NCI-H187 treated with DMSO at 0.1 percent for 48 hours (cell line): ENCODE measurements at places on chromosomes 13 and 19.

GRCh38 chr19:4369109-4369887, 25.9 kb downstream of the MPND start:
- DNase-seq, result no peak

- DNase-seq, result no peak
Measured at GRCh38 chr19:52226652-52227051, 36.8 kb downstream of the PPP2R1A start.

DNA sequence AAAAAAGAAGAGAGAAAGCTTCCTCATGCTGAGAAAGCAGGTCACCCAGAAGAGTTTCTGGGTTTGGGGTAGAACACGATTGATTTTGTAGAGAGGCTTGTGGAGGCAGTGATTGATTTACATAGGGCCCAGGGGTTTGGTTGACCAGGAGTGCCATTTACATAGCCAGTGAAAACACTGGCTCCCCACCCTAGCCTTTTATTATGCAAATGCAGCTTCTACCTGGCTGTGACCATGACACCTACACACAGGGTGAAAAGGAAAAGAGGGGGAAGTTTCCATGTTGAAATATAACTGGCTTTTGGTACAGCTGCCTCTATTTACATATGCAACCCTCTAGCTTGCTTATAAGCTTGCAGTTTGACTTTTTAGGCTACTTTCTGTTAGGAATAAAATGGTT, 62.0 kb downstream of the ZNF100 start:
- DNase-seq, result no peak

- no peak for DNase-seq
Measured at GRCh38 chr19:49799798-49800376, 13.2 kb downstream of the FUZ start.

DNA sequence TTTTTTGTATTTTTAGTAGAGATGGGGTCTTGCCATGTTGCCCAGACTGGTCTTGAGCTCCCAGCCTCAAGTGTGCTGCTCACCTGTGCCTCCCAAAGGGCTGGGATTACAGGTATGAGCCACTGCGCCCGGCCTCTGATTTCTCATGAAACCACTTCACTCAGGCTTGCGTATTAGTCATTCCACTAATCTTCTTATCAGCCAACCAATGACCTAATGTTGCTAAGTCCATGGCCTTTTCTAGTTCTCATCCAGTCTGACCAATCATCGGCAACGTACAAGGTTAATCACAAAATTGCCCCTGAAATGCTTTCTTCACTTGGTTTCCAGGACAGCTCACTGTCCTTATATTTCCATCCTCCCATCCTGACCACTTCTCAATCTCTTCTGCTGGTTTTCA, 605.3 kb upstream of the SLC10A2 start:
- DNase-seq, result no peak

DNA sequence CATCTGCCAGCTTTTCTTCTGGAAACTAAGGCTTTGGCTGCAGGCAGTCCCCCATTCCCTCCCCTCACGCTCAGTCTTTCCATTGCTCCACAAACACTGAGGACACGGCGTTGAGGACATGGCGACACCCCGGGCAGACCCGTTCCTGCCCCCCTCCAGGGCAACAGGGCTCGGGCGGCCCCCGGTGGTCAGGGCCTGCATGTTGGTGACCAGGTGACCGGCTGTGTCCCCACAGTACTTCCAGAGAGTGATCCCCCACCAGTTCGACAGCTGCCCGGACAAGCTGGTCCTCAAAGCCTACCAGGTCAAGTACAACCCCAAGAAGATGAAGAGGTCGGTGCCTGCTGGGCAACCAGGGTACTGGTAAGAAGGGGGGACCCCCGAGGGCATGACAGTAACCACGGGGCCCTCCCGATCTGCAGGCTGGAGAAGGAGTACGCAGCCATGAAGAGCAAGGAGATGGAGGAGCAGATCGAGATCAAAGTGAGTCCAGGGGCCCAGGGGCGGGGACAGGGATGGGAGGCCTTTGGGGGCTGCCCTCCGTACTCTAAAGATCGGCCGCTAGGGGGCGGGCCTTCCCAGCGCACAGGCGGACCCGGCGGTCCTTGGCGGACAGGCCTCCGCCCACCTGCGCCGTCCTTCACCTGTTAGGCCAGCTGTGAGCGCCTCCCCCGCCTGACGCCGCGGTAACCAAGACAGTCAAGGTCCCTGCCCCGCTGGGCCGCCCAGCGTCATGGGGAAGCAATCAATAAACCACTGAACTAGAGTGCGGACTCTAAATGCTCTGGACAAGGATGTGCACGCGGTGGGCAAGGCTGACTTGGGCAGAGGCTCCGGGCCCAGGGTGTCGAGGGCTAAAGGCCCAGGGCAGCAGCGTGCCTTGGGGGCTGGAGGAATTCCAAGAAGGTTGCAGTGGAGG, 21.1 kb downstream of the PRR36 start:
- no peak for DNase-seq
